ENCODE measurements at places on chromosomes 1 and 21.

- no peak for DNase-seq
Observed at GRCh38 chr1:230219174-230220067, 152.4 kb downstream of the GALNT2 start.

- no peak for DNase-seq
Observed at GRCh38 chr1:147750618-147751217, 9.7 kb downstream of the GJA5 start.

GRCh38 chr1:5108740-5109139 is 454.3 kb downstream of the AJAP1 start:
- no peak for DNase-seq

- no peak for DNase-seq
Observed at GRCh38 chr1:163770265-163770664, 448.5 kb downstream of the NUF2 start.

DNA sequence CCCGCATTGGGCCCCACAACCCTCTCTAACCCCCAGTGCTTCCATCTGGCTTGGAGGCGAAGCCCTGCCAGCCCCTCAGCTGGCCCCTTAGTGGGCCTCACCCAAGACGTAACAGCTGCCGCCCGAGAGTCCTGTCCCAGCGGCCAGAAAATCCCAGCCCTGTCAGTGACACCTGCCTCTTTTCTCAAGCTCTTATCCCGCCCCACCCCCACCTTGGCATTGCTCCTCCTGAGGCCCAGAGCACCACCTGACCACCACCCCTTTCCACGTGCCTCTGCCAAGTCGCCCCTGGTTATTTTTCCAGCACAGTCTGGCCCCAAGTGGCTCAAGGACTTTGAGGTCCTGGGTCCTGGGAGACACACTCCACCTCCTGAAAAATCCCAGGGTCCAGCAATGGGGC is 5.9 kb upstream of the CTRC start:
- no peak for DNase-seq

DNA sequence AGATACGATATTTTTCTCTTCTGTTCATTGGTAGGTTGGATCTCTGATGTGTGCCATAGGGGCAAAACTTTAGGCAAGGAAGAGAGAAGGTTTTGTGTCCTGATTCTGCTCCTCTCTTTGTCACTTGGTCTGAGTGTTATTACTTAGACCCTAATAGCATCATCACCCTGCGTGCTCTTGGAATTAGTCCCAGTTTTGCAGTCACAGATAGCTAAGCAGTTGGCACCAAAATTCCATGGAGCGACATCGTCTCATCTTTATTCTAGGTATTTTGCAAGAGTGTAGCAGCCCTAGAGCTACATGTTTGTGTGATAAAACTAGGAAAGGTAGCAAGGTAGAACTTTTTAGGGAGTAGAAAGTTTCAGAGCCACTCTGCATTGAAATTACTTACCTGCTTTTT is 23.8 kb downstream of the PIP5K1A start:
- DNase-seq: no peak

- DNase-seq: no peak
Observed at GRCh38 chr1:2495546-2495945, 19.5 kb downstream of the PLCH2 start.

GRCh38 chr1:119582801-119583200 is 65.3 kb downstream of the ZNF697 start:
- no peak for DNase-seq
